ENCODE measurements at places on chromosomes 13 and 19.

GRCh38 chr19:6010107-6010506 lies 32.2 kb upstream of the RANBP3 start:
- DNase-seq: no peak

- DNase-seq: no peak
Measured at GRCh38 chr19:18639706-18640243, 2.9 kb downstream of the KLHL26 start.

DNA sequence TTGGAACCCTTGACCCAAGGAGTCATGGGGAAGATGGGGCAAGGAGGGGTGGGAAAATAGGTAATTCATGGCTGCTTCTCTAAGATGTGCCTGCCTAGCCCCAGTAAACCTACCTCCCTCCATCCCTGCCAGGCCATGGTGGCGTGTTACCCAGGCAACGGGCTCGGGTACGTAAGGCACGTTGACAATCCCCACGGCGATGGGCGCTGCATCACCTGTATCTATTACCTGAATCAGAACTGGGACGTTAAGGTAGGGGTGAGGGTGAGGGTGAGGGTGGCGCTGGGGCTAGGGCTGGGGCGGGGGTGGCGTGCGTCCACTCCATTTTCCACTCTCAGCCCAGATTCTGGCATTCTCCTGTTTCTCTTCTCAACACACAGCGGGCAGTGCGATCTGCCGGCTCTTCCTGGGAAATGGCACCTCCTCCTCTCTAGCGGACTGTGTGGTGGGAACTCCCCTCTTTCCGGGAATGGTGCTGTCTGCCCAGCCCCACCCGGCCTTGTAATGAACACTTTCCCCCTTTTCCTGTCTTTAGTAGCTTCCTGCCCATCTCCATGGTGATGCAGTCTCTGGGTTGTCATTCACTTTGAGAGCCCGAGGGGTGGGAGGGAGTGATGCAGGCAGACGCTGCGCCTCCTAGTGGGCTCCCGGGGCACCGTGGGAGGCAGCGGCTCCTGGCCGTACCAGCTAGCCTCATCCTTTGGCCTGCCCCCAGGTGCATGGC lies 7.6 kb downstream of the EGLN2 start:
- DNase-seq: peak; percentile 65

GRCh38 chr13:25432691-25433090 lies 60.9 kb downstream of the ATP8A2 start:
- no peak for DNase-seq

DNA sequence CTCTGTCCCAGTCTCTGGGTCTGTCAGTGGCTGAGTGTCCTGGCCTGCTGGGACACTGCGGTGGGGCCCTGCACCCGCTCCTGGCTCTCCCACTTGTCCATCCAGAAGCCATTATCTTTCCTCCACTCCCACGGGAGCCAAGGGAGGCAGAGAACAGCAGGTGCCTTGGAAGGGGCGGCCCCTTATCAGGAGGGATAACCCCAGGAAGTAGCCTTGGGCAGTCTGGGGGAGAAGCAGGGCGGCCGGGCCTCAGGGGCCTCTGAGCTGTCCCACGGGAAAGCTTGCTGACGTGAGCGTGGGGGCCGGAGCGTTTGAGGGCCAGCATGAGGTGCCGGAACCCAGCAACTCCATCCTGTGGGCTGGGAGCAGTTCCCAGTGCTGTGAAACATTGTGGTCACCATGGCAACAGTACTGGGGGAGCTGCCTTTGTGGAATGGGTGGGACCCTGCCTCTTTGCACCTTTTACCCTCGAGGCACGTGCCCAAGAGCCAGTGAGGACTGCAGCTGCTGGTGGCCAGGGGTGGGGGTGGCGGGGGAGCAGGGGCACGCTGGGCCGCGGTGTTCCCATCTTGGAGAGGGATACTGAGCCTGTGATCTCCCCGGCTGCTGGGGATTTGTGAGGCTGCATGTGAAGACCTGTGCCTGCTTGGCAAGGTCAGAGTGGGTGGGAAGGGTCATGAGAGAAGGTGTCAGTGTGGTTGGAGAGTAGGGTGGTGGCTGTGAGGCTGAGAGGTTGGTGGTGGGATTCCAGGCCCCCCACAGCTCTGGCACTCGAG lies 20.9 kb downstream of the KLHL26 start:
- no peak for DNase-seq

- DNase-seq: no peak
Measured at GRCh38 chr13:106540613-106541012, 5.2 kb upstream of the EFNB2 start.

Data from activated effector memory CD4-positive, alpha-beta T cell treated with Interleukin-2 at 50 U/mL for 16 hours (primary cell).